ENCODE measurements at places on chromosomes 12 and 14. TPM values are rescaled to one million over a fixed set of nuclear protein-coding genes. Genes with fewer than 3 reads are reported as not detected.

The CDKN1B gene
- total RNA-seq, result 207 TPM

The SLC11A2 gene
- total RNA-seq, result 54.3 TPM

The PSMA6 gene
- 139 TPM for total RNA-seq

The FGF6 gene
- total RNA-seq, result not detected

DNA sequence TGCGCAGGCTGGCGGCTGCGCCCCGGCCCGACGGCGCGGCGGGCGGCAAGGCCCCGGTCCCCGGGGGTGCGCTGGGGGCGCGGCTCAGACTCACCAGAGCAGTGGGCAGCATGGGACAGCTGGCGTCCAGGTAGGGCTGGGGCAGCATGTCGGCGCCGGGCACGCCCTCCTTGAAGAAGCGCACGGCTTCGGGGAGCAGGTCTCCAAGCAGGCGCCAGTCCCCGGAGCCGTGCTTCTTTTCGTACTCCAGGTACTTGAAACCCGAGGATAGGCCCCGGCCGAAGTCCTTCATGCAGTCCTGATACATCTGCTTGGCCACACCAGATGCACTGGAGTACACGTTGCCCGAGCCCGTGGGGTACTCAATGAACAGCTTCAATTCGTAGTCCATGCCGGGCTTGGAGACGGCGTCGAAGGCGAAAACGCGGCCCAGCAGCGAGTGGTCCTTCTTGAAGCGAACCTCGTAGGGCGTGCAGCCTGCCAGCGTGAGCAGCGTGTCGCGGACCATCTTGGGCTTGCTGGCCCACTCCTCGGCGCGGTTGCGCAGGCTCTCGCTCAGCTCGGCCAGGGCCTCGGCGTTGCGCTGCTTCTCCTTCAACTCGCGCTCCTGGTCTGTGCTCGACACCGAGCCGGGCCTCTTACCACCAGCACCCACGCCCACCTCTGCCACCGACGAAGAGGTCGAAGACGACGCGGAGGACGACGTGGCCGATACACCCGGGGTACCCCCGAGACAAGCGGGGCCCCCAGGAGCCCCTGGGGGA, 2.2 kb downstream of the IRF2BPL start:
- peaks cover 55% of the 10 kb centered on the region for H3K4me1 ChIP-seq
- no peaks in the 10 kb centered on the region for H3K27me3 ChIP-seq
- peak; percentile 44 for DNase-seq
- H3K4me3 ChIP-seq, result peak overlapping the region; percentile 93

DNA sequence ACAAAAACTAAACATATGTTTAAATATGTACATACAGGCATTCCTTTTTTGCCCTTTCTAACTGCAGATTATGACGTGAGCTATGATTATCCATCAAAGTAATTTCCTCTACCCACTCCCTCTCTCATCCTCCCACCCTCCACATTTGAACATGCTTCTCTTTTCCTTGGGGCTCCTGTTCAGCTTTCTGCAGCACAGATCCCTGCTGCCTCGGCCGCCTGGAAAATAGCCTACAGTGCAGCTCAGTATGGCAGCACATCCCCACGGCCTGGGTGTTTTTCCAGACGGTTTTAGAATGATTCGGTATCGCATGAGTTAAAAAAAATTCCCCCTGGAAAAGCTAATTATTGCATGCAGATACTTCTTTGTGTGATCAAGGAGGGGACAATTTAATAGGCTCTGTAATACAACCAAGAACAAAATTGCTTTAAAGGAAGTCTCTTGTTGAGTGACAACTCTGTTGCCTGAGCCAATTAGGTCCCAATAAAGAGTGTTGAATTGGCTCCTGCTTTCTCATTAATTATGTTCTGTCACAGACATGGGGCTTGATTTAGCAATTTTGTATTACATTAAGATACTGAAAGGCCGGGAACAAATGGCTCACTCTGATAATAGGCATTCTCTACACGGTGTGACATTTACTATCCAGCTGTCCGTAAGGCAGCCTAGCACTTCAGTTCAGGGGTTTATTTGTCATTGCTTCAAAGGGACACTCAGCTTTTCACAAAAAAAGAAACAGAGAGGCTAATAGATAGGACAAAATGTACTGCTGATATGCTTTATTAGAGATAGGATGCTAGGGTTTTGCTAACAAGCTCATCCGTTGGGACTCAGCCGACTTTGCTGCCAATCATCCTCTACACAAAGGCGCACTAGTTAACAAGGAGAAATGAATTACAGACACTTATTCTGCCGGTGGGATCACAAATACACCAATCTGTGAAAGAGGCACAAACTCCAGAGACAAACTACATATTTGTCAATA, 285.8 kb upstream of the G2E3 start:
- no peak overlapping the region for H3K27ac ChIP-seq
- H3K36me3 ChIP-seq, result no peaks in the 10 kb centered on the region
- no peak overlapping the region for H3K4me3 ChIP-seq
- no peaks in the 10 kb centered on the region for H3K4me1 ChIP-seq

GRCh38 chr12:93868771-93869170, 191.6 kb downstream of the CRADD start:
- no peaks in the 10 kb centered on the region for H3K27me3 ChIP-seq
- no peak overlapping the region for H3K27ac ChIP-seq
- no peaks in the 10 kb centered on the region for H3K36me3 ChIP-seq

- H3K36me3 ChIP-seq, result no peaks in the 10 kb centered on the region
- H3K27me3 ChIP-seq, result no peaks in the 10 kb centered on the region
- no peak overlapping the region for H3K4me3 ChIP-seq
- DNase-seq, result no peak
- no peaks in the 10 kb centered on the region for H3K4me1 ChIP-seq
Observed at GRCh38 chr14:77355811-77356210, 21.1 kb downstream of the TMED8 start.

DNA sequence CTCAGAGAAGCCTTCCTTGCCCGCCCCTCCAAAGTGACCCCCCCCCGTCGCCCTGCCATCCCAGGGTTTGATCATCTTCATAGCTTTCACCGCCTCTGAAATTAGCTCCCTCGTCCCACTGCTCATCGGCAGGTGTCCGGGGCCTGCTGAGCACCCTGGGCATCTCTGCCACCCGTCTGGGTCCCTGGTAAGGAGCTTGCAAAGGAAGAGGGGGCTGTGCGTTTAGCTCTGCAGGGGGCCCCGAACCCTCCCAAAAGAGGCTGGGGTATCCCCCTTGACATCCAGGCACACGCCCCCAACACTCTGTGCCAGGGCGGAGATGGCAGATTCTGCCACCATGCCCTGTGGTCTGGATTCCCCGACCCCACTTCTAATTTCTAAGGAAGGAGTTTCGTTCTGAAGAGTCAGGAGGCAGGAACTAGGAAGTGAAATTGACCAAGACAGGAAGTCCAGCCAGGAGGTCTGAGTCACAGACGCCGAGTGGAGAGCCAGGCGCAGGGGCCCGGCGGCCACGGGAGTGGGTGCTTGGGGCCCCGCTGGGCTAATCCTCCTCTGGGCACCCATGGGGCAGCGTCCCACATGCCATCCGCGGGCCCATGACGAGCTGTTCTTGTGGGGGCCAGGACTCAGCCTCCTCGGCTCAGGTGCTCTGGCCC, 95.7 kb downstream of the RFLNA start:
- peak overlapping the region; percentile 67 for H3K27ac ChIP-seq
- DNase-seq, result no peak
- H3K36me3 ChIP-seq, result peaks cover 15% of the 10 kb centered on the region
- H3K4me3 ChIP-seq, result no peak overlapping the region
- H3K4me1 ChIP-seq, result peaks cover 59% of the 10 kb centered on the region

DNA sequence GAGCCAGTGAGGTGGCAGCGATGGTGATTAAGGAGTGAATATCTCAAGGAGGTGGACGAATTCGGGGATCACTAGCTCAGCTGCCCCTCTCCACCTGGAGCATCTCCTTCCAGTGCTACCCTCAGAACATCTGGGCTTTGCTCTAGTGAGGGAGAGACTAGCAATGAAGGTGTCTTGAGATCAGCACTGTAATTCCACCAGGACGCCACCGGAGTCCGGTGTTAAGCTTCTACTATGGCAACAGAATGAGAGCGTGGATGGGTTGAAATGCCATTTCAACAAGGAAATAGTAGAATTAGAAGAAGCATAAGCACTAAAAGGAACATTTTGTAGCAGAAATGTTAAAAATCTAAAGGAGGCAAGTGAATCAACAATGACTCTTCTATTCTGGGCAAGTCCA, 61.1 kb downstream of the NTF3 start:
- no peaks in the 10 kb centered on the region for H3K36me3 ChIP-seq
- no peak for DNase-seq
- H3K27me3 ChIP-seq, result no peaks in the 10 kb centered on the region
- no peaks in the 10 kb centered on the region for H3K4me1 ChIP-seq

Data from natural killer cell (primary cell).